ENCODE measurements at places on chromosomes 1 and 21. TPM values are rescaled to one million over a fixed set of nuclear protein-coding genes. Genes with fewer than 3 reads are reported as not detected.

GUCA2A gene
- not detected for total RNA-seq

HES3 gene
- total RNA-seq, result not detected

CD1B gene
- not detected for total RNA-seq

ARF1 gene
- 349 TPM for total RNA-seq

FMOD gene
- 1.4 TPM for total RNA-seq

SH2D1B gene
- not detected for total RNA-seq

ZNF593OS gene
- total RNA-seq, result not detected

FCRL1 gene
- not detected for total RNA-seq

FAM167B gene
- 0.89 TPM for total RNA-seq

CCDC185 gene
- not detected for total RNA-seq

HES4 gene
- 5.7 TPM for total RNA-seq

GREM2 gene
- not detected for total RNA-seq

SIM2 gene
- not detected for total RNA-seq

CELA2B gene
- total RNA-seq, result not detected

LDLRAD1 gene
- not detected for total RNA-seq

LCE1C gene
- not detected for total RNA-seq

ZNF648 gene
- total RNA-seq, result not detected

LIN28A gene
- not detected for total RNA-seq

SEC16B gene
- total RNA-seq, result not detected

TLR5 gene
- 0.11 TPM for total RNA-seq

TNFSF4 gene
- total RNA-seq, result 1.6 TPM

KLF17 gene
- not detected for total RNA-seq

ATP6V1G3 gene
- not detected for total RNA-seq

CELA3A gene
- not detected for total RNA-seq

SPATA17 gene
- not detected for total RNA-seq

TSTD1 gene
- 78.7 TPM for total RNA-seq

BMP8A gene
- total RNA-seq, result 0.22 TPM

HIVEP3 gene
- 20.4 TPM for total RNA-seq

EPHB2 gene
- 0.13 TPM for total RNA-seq

LCE6A gene
- total RNA-seq, result not detected

KPRP gene
- not detected for total RNA-seq

OLFM3 gene
- not detected for total RNA-seq

TMCO2 gene
- total RNA-seq, result not detected

COL24A1 gene
- total RNA-seq, result not detected

GSTM3 gene
- total RNA-seq, result 42.0 TPM

TEDDM1 gene
- not detected for total RNA-seq

COL8A2 gene
- total RNA-seq, result 0.85 TPM

TMEM82 gene
- not detected for total RNA-seq

TSPEAR gene
- total RNA-seq, result not detected
